Amygdala (tissue), 56 donors: ENCODE measurements at places on chromosomes 3 and 15.

DNA sequence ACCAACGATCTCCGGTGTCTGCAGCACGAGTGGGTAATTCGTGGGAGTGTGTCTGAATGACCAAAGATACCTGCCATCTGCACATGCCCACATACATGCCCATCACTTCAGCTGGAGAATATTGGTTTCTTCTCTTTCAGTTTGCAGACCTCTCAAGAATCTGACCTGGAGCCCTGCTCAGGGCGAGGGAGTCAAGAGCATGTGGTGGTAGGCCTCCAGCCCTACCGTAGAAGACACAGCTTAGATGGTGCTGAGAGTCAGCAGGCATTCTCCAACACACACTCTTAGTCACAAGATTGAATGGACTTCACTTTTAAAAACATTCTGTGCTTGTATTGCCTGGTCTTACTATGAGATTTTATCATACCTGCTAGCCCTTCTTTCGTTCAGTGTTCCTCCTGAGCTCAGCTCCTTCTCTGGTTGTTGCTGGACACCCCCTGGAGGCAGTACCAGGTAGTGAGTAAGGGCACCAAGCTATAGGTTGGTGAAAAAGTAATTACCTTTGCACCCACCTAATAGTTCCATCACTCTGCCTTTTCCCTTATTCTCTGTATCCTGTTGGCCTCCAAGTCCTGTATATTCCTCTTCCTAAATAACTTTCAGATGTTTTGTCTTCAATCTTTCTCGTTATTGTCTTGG is 252.0 kb downstream of the CACNA2D3 start:
- no peak for DNase-seq

GRCh38 chr3:151314137-151314536 is 2.5 kb downstream of the GPR87 start:
- no peak for DNase-seq

DNA sequence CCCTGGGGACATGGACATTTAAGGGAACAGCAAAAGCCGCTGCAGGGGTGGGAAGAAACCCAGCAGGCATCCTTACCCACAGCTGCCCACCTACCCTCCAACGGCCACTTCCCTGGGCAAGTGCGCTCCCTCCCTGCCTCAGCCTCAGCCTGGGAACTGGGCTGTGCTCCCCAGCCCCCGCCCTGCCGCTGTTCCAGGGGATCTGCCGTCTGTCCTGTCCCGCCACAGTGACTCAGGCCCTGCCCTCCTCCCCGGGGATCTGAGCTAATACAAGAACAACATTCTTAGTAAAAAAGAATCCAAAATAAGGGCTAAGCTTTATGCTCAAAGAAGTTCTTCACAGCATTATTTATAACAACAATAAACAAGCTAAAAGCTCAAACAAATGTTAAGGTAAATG is 7.4 kb upstream of the IQSEC1 start:
- no peak for DNase-seq

DNA sequence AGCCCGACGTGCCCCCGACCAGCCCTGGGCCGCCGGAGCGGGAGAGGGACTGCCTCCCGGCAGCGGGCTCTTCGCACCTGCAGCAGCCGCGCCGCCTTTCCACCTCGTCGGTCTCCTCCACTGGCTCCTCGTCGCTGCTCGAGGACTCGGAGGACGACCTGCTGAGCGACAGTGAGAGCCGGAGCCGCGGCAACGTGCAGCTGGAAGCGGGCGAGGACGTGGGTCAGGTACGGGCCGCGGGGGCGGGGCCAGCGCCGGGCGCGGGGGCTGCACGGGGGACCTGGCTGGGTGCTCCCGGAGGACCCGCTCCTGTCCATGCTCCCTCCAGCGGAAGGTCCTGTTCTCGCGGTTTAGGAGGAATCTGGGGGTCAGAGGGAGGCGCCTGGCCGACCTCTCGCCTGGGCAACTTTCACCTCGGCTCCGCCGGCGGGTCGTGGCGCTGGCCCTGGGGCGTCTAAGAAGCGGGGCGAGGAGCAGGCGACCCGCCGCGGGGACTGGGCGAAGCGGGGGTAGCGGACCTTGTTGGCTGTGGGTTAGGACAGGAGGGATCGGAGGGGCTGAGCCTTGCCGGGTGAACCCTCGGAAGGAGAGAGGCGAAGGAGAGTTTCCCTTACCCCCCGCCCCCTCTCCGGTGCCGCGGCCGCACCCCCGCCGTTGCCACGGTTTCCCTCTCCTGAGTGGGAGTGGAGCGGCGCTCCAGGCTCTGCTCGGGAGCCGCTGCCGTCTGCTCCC is 682 bp downstream of the ITPKA start:
- DNase-seq, result no peak

DNA sequence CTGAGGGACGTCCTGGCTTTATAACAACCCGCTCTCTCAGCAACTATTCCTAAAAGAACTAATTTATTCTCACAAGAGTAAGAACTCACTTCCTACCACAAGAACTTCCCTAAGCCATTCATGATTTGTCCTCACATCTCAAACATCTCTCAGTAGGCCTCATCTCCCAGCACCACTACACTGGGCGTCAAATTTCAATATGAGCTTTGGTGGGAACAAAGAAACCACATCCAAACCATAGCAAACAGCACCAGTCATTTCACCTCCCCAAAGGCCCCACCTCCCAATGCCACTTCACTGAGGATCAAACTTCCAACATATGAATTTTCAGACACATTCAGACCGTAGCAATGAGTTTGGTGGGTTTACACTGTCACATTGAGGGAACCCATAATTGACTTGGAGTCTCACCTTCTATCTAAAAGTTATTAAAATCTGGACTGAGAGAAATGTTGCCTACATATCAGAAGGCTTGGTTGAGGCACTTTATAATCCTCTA is 116.4 kb upstream of the AGBL1 start:
- DNase-seq, result no peak

DNA sequence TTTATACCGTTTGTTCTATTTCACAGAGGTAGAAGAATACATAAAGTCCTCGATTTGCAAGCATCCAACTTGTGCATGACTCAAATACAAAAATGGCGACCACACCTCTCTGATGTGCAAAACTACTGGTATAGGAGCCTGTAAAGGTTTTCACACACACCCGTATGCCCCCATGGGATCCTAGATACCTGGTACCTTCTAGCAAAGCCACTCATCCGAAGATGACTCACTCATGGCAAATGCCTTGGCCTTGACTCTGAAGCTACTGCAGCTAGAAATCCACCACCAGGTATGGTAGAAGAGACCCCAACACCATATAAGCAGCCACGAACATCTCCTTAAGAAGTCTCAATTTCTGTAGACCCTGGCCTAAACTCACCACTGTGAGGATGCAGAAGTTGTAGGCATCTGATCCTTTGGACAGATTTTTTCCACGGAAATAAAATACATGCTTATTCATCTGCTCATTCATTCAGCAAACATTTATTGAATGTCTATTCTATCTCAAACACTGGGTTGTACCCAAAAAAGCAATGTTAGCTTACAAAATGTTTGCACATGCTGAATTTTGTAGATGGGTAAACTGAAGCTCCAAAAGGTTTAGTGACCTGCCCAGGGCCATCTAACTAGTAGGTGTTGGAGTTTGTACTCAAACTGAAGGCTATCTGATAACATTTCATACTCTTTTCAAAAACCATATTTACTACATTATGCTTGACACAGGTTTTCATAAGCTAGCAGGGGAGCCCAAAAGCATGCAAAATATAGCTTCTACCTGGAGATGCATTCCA is 158.8 kb downstream of the RORA start:
- no peak for DNase-seq

DNA sequence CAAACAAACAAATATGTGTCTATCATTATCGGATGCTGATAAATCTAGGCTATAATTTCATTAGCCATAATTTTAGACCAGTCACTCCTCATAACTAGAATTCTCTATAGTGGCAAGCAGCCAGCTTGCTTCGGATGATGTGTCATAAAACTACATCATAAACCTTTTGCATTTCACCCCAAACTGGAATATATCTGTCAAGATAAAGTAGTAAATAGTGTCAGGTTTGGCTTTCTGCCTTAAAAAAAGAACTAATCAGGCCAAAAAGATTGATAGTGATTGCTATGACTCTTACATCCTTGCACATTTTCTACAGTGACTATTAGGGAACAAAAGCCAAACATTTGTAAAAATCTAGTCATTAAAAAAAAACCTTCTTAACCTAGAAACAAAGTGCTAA is 51.0 kb downstream of the DPPA2 start:
- DNase-seq, result no peak

DNA sequence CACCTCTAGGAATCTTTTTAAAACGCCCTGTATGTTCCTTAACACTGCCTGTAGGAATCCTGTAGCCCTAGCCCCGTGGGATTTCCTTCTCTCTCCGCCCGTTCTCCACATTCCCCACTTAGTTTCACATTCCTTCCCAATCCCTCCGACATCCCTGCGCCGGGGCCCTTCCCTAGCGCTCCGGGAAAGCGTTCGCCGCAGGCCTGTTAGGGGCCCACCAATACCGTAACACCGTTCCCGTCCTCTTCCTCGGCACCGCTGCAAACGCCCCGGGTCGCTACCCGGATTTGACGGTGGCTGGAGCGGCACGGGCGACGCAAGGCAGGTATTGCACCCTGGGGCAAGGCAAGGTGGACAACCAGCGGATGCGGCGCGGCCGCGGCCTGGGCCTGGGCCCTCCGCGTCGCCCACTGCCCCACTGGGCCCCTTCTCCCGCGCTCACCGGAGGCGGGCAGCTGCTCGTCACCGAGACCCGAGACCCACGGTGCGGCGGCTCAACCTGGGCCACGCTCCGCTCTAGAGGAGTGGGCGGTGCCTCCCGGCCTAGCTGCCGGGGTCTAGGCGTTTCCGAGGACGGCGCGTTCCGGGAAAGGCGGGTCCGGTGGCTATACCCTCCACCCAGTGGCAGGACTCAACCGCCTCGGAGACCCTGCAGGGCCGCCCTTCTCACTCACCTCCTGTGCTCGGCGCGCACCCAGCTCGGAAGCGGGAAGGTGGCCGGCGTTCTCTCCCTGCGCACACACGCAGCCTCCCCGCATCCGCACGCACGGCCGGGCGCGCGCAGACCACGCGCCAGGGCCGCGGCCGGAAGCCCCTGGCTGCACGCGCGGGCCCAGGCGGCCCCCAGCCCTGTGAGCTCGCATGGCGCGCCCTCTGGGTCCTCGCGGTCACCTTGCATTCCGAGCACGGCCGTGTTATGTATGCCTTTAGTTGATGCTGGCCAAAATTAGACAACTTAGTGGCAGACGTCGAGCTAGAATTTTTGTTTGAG is at the start of gene B3GALNT1:
Gene B3GALNT1, minus strand, starts transcription at position 789 of the 991 bp plus-strand sequence. CDS start 18,595 bp downstream, outside the sequence.
- DNase-seq, result peak; percentile 32

GRCh38 chr3:161600173-161600572 is 103.6 kb downstream of the OTOL1 start:
- no peak for DNase-seq

DNA sequence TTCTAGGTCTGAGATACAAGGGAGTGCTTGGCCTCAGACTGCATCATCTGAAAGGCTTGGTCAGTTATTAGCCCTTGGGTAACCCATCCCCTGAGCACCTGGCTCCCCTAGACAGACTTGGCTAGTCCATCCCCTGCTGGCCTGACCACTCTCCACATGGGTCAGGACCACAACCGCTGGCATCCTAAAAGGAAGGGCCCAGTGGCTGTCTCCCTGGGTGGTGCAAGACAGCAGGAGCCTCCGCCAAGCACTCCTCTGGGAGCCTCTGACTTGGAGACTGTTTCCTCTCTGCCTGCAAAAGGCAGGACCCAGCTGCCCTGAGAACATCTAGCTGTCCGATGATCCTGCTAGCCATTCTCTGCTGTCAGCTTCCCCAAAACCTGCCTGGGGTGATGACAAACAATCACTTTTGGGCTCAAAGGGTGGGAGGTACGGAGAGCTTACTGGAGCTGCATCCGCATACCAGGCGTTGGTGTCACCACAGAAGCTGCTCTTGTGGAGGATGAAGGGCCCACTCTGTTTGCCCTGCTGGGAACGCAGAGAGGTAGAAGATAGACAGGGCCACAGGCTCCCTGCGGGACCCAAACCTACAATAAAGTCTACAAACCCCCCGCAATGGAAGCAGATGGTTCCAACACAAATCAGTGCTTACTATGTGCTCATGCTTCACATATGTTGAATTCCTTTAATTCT is 108.0 kb upstream of the PRR20G start:
- no peak for DNase-seq

DNA sequence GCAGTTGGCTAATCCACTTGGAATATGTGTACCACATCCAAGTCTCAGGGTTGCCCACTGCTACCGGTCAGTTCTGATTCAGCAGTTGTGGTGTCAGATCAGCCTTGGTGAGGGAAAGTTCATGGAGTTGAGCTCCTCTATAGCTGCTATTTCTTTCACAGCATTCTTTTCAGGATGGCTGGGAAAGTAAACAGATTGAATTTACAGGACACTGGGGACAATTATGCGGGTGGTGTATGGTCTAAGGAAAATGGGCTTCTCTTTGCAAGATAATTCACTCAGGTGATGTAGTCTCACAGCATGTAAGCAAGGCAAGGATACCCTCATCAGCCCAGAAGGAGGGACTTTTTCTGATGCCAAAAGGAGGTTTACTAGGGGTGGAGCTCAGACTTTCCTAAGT is 249.9 kb downstream of the DOCK3 start:
- no peak for DNase-seq

DNA sequence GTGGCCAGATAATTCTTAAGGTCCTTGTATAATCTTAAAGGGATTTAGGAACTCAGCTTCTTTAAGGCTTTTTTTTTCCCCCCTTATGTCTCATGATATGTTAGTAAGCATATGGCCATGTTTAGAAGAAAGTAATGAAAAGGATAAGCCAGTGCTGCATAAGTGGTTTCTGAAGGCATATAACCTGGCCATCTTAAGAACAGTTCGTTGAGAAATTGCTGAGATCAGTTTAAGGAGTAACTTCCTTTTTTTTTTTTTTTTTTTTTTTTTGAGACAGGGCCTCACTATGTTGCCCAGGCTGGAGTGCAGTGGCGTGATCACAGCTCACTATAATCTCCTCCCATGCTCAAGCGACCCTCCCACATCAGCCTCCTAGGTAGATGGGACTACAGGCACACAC is 51.7 kb downstream of the UBE2E2 start:
- no peak for DNase-seq

DNA sequence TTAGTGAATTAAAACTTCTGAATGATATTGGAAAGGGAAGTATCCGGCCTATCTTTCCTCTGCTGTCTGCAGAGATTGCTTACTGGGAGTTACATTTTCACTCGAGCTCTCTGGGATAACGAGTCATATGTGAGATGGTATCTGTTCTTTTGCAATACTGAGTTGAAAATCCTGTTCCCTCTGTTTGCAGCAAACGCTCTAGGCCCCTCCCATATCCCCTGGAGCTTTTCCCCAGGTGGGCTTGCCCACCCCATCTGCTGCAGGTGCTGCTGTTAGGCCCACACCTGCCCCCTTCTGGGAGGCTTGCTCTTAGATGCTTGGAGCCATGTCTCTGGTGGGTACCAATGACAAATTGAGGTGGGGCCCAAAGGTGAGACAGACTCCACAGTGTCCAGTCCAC is 42.7 kb upstream of the MTMR10 start:
- no peak for DNase-seq

DNA sequence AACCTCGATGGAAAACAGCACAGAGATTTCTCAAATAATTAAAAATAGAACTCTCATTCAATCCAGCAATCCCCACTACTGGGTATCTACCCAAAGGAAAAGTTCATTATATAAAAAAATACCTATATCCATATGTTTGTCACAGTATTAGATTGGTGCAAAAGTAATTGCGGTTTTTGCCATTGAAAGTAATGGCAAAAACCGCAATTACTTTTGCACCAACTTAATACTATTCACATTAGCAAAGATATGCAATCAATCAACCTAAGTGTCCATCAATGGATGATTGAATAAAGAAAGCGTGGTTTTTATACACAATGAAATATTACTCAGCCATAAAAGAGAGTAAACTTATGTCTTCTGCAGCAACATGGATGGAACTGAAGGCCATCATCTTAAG is 12.2 kb upstream of the CCDC54 start:
- DNase-seq, result no peak

GRCh38 chr3:122281891-122282290 is 43.2 kb upstream of the CSTA start:
- no peak for DNase-seq

- DNase-seq, result no peak
Observed at GRCh38 chr3:19013879-19014278, 134.4 kb upstream of the KCNH8 start.
